ENCODE measurements at places on chromosomes 5 and 9. TPM values are rescaled to one million over a fixed set of nuclear protein-coding genes. Genes with fewer than 3 reads are reported as not detected.

The GAS1 gene
- 4.8 TPM for total RNA-seq

GRCh38 chr9:8859416-8859815 lies 1059.8 kb upstream of the DMAC1 start:
- H3K36me3 ChIP-seq, result no peaks in the 10 kb centered on the region
- no peak overlapping the region for H3K27ac ChIP-seq
- H3K4me3 ChIP-seq, result no peak overlapping the region
- H3K27me3 ChIP-seq, result peaks cover 35% of the 10 kb centered on the region

- H3K36me3 ChIP-seq, result no peaks in the 10 kb centered on the region
- DNase-seq, result no peak
- H3K4me1 ChIP-seq, result no peaks in the 10 kb centered on the region
These were observed 157.3 kb downstream of the SPOCK1 start for GRCh38 chr5:137341831-137342230.

The C7 gene
- 132 TPM for total RNA-seq

GRCh38 chr9:22103685-22104575 lies 94.8 kb upstream of the CDKN2B start:
- H3K36me3 ChIP-seq, result no peaks in the 10 kb centered on the region
- peak; percentile 55 for DNase-seq
- H3K27me3 ChIP-seq, result no peaks in the 10 kb centered on the region
- no peak overlapping the region for H3K4me3 ChIP-seq
- peaks cover 34% of the 10 kb centered on the region for H3K4me1 ChIP-seq

DNA sequence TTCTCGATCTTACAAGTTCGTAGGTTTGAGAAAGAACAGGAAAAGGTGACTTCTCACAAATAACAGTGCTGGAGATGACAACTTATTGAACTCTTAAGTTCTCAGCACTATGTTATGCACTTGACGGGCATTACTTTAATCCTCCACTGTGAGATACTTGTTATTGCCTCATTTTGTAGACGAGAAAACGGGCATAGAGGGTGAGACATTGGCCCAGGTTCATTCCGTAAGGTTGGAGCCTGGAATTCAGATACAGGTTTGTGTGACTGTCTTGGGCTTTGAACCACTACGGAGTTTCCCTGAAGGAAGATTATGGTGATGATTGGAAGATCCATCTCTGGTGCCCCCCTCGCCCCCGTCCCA lies 657 bp downstream of the MAT2B start:
- peak overlapping the region; percentile 100 for H3K27ac ChIP-seq
- no peak for DNase-seq
- no peaks in the 10 kb centered on the region for H3K36me3 ChIP-seq
- peak overlapping the region; percentile 88 for H3K4me3 ChIP-seq

GRCh38 chr9:74858751-74859414 lies 28.8 kb downstream of the TRPM6 start:
- H3K36me3 ChIP-seq, result no peaks in the 10 kb centered on the region
- H3K4me3 ChIP-seq, result no peak overlapping the region
- no peak overlapping the region for H3K27ac ChIP-seq
- H3K4me1 ChIP-seq, result peaks cover 3% of the 10 kb centered on the region
- no peaks in the 10 kb centered on the region for H3K27me3 ChIP-seq

The ABCA1 gene
- total RNA-seq, result 64.5 TPM

GRCh38 chr5:80184235-80185023 lies 71.4 kb downstream of the SERINC5 start:
- peak overlapping the region; percentile 73 for H3K27ac ChIP-seq
- H3K4me3 ChIP-seq, result no peak overlapping the region
- no peaks in the 10 kb centered on the region for H3K36me3 ChIP-seq
- peak; percentile 64 for DNase-seq

GRCh38 chr5:107272509-107272908 lies 398.2 kb downstream of the EFNA5 start:
- H3K36me3 ChIP-seq, result no peaks in the 10 kb centered on the region
- DNase-seq, result no peak
- no peaks in the 10 kb centered on the region for H3K4me1 ChIP-seq
- H3K27ac ChIP-seq, result no peak overlapping the region
- H3K27me3 ChIP-seq, result no peaks in the 10 kb centered on the region

DNA sequence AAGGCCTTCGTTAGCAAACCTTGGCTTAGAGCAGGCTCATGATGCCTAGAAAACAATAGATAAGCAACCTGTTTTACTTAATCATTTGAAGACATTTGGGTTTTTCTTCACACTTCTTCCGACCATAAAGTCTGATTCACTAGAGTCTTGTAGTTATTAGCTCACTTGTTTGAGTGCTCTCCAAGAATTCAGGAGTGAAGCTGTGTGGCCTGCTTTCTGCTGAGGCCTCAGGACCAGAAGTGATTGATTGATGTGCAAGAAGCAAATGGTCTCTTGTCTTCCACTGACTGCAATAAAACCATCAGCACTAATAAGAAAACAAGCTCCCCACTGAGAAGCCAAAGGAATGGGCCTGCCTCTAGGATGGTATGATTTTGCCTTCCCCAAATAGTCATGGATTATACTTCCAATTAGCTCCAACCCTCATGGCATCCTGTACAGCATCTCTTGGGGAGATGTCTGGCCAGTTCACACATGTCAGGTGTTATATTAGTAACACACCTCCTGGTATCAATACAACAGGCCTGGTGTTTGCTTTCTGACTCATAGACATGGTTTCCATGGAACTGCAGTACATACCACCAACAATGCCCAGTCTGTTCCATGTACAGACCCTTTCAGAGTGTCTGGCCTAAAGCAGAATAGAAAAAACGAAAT lies 317.6 kb downstream of the CWC27 start:
- no peak overlapping the region for H3K27ac ChIP-seq
- DNase-seq, result no peak
- no peaks in the 10 kb centered on the region for H3K36me3 ChIP-seq
- H3K4me1 ChIP-seq, result no peaks in the 10 kb centered on the region

- no peak overlapping the region for H3K27ac ChIP-seq
- no peaks in the 10 kb centered on the region for H3K4me1 ChIP-seq
- H3K4me3 ChIP-seq, result no peak overlapping the region
- DNase-seq, result no peak
- no peaks in the 10 kb centered on the region for H3K36me3 ChIP-seq
These were observed 26.2 kb downstream of the TERT start for GRCh38 chr5:1268666-1269065.

The C5orf52 gene
- total RNA-seq, result not detected

DNA sequence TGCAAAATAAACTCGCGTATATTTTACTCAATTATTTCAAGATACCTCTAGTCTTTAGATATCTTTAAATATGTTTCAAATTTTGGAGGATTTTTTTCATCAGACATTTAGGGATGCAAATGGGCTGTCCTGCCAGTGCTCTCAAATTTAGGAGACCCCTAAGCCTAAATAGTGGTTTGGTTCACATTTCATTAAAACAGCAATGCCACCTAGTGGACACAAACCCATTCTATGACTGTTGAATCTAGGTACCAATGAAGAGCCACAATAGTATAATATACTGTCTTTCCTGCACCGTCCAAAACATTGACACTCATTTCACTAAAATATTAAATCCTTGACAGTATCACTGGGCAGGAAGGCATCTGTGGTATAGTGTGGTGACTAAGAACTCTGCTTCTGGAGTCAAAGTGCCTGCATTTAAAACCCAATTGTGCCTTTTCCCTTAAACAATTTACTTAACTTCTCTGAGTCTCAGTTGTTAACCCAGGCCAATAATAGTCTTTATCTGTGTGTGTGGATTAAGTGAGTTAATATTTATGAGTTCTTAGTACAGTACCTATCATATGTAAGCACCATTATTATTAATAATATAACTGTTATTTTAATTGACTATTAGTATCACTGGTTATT lies 148.0 kb downstream of the RORB start:
- no peak for DNase-seq
- H3K4me1 ChIP-seq, result no peaks in the 10 kb centered on the region
- H3K27ac ChIP-seq, result no peak overlapping the region

The IQGAP2 gene
- 121 TPM for total RNA-seq

DNA sequence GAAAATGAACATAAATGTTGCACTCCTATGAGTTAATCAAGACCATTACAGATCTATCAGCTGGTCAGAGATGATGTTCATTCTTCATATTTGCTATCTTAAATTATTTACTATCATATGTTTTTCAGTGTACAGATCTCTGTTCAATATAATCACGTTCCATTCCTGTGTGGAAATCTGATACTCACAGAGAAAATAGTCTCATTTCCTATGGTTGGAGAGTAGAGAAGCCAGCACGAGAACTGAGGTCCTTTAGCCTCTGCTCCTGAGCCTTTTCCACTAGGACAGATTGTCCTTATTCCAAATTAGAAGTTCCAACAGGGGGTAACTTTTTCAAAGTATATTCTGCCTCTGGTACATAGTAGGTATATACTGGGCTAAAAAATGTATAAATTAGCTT lies 29.2 kb downstream of the UGCG start:
- no peak for DNase-seq
- no peaks in the 10 kb centered on the region for H3K27me3 ChIP-seq
- H3K4me3 ChIP-seq, result no peak overlapping the region
- H3K27ac ChIP-seq, result peak overlapping the region; percentile 63

The CCNI2 gene
- total RNA-seq, result 3.0 TPM

GRCh38 chr9:4276856-4277255 lies 23.0 kb downstream of the GLIS3 start:
- DNase-seq, result no peak
- H3K27me3 ChIP-seq, result no peaks in the 10 kb centered on the region
- no peak overlapping the region for H3K27ac ChIP-seq
- no peak overlapping the region for H3K4me3 ChIP-seq
- no peaks in the 10 kb centered on the region for H3K36me3 ChIP-seq
- H3K4me1 ChIP-seq, result peaks cover 5% of the 10 kb centered on the region

GRCh38 chr5:120769312-120769872 lies 305.3 kb downstream of the PRR16 start:
- H3K36me3 ChIP-seq, result no peaks in the 10 kb centered on the region
- H3K4me3 ChIP-seq, result no peak overlapping the region
- DNase-seq, result no peak
- H3K27ac ChIP-seq, result no peak overlapping the region
- no peaks in the 10 kb centered on the region for H3K4me1 ChIP-seq

The SV2C gene
- total RNA-seq, result 2.6 TPM

DNA sequence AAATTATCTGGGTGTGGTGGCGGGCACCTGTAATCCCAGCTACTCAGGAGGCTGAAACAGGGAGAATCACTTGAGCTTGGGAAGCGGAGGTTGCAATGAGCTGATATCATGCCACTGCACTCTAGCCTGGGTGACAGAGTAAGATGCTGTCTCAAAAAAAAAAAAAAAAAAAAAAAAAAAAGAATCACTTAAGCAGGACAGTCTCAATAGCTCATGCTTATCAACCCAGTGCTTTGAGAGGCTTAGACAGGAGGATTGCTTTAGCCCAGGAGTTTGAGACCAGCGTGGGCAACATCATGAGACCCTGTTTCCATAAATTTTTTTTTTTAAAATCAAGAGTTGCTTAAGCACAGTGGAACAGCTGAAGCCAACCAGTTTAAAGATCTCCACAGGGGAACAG lies 42.6 kb downstream of the LEAP2 start:
- no peaks in the 10 kb centered on the region for H3K4me1 ChIP-seq
- no peaks in the 10 kb centered on the region for H3K36me3 ChIP-seq
- H3K27me3 ChIP-seq, result no peaks in the 10 kb centered on the region
- DNase-seq, result no peak

The ERAP2 gene
- 7.1 TPM for total RNA-seq

The SLC25A48 gene
- 2.6 TPM for total RNA-seq

The IRX2 gene
- total RNA-seq, result not detected

GRCh38 chr5:38666668-38667498 lies 110.4 kb upstream of the LIFR start:
- H3K36me3 ChIP-seq, result no peaks in the 10 kb centered on the region
- no peaks in the 10 kb centered on the region for H3K4me1 ChIP-seq
- no peaks in the 10 kb centered on the region for H3K27me3 ChIP-seq
- H3K4me3 ChIP-seq, result no peak overlapping the region
- no peak overlapping the region for H3K27ac ChIP-seq

The FOXI1 gene
- total RNA-seq, result not detected

GRCh38 chr9:35910613-35911359 lies 1.5 kb downstream of the SPAAR start:
- no peak overlapping the region for H3K4me3 ChIP-seq
- H3K4me1 ChIP-seq, result peaks cover 64% of the 10 kb centered on the region
- H3K27ac ChIP-seq, result peak overlapping the region; percentile 95
- H3K36me3 ChIP-seq, result no peaks in the 10 kb centered on the region

GRCh38 chr5:174376056-174376455 lies 330.6 kb downstream of the NSG2 start:
- H3K36me3 ChIP-seq, result no peaks in the 10 kb centered on the region
- H3K27ac ChIP-seq, result no peak overlapping the region
- DNase-seq, result no peak

- no peak for DNase-seq
- H3K36me3 ChIP-seq, result no peaks in the 10 kb centered on the region
- no peak overlapping the region for H3K4me3 ChIP-seq
These were observed 37.3 kb downstream of the ADAMTS2 start for GRCh38 chr5:179307931-179308471.

The IFNA21 gene
- not detected for total RNA-seq
